ENCODE measurements at places on chromosomes 11 and 22. TPM values are rescaled to one million over a fixed set of nuclear protein-coding genes. Genes with fewer than 3 reads are reported as not detected.

The IGLL1 gene
- not detected for total RNA-seq

The FREY1 gene
- 2.2 TPM for total RNA-seq

The MARK2 gene
- 14.9 TPM for total RNA-seq

The SLC17A6 gene
- not detected for total RNA-seq

The RAB39A gene
- not detected for total RNA-seq

The MS4A3 gene
- not detected for total RNA-seq

The CCDC73 gene
- total RNA-seq = not detected

The OR8D4 gene
- 0.32 TPM for total RNA-seq

The SLC15A3 gene
- 10.8 TPM for total RNA-seq

The IGSF22 gene
- not detected for total RNA-seq

The OR5P2 gene
- not detected for total RNA-seq

The OR51B6 gene
- not detected for total RNA-seq

The F2 gene
- total RNA-seq = not detected

The HOATZ gene
- total RNA-seq = not detected

The SLCO2B1 gene
- not detected for total RNA-seq

The CARD18 gene
- not detected for total RNA-seq

The TRIM29 gene
- total RNA-seq = 13.1 TPM

The WNT7B gene
- total RNA-seq = not detected

The GSC2 gene
- total RNA-seq = not detected

The LINC01488 gene
- total RNA-seq = not detected

The TP53I11 gene
- total RNA-seq = 22.0 TPM

The VSIG10L2 gene
- total RNA-seq = 0.39 TPM

The ALDH3B1 gene
- total RNA-seq = 50.2 TPM

The SMTNL1 gene
- not detected for total RNA-seq

The APOA5 gene
- total RNA-seq = not detected

The ASCL2 gene
- not detected for total RNA-seq

The VPREB1 gene
- total RNA-seq = not detected

The ROBO4 gene
- total RNA-seq = 0.26 TPM

The SCO2 gene
- total RNA-seq = 2.5 TPM

The CDC42EP1 gene
- total RNA-seq = 30.8 TPM

The ASPHD2 gene
- 2.6 TPM for total RNA-seq

The CCDC81 gene
- total RNA-seq = 1.1 TPM

The CHKB gene
- 26.7 TPM for total RNA-seq

The PAMR1 gene
- 33.9 TPM for total RNA-seq

The GPHA2 gene
- not detected for total RNA-seq

The MUC5B gene
- total RNA-seq = not detected

The MIAT gene
- total RNA-seq = 0.78 TPM

The EEF1G gene
- 1,360 TPM for total RNA-seq
